NCI-H2081 treated with DMSO at 0.1 percent for 48 hours (cell line): ENCODE measurements at places on chromosomes 7 and 10.
A peak's percentile ranks its signal among the peaks of the same experiment; 100 is the strongest.

- no peak for DNase-seq
Observed at GRCh38 chr7:51077987-51078370, 238.6 kb downstream of the COBL start.

DNA sequence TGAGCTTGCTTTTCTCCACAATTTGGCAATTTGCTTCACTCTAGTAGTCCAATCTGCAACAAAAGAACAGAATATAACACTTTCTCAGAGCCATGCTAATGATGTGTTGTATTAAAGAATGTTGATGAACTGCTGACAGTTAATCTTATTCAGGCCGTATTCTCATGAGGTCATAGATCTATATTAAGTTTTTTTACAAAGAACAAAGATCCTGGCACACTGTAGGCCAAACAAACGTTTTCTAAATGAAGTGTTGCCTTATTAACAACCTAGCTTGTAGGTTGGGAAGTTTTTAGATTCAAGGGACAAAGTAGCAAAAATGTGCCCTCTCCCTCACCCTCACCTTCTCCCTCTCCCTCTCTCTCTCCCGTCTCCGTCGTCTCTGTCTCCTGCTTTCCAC lies 6.8 kb downstream of the HILPDA start:
- DNase-seq = no peak

GRCh38 chr10:84668186-84668763 lies 339.9 kb downstream of the CCSER2 start:
- no peak for DNase-seq

GRCh38 chr10:101031128-101031795 lies at the start of the genes PDZD7 and SFXN3:
TSS of gene PDZD7 (minus strand) at chr10:101031129. CDS start at chr10:101030219, 910 bp downstream.
TSS of gene SFXN3 (plus strand) at chr10:101031234. CDS start at chr10:101034695, 3,461 bp downstream.
- DNase-seq = peak; percentile 1

DNA sequence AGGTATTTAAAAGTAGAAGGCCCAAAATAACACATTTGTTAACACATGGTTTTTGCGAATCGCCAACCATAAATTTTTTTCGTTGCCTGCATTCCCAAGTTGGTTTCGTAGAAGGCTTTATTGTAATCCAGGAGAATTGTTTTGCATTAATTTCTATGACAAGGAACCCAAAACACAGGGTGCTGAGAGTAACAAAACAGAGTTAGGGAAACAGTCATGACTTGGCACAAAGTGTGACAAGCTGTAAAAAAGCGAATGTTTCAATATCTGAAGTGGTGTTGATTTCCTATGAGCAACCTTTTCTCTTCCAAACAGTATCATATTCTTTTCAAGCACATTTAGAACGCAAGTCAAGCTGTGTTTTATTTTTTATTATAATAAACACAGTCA lies 63.6 kb downstream of the C10orf67 start:
- DNase-seq = no peak
